ENCODE measurements at places on chromosomes 12 and 14.

DNA sequence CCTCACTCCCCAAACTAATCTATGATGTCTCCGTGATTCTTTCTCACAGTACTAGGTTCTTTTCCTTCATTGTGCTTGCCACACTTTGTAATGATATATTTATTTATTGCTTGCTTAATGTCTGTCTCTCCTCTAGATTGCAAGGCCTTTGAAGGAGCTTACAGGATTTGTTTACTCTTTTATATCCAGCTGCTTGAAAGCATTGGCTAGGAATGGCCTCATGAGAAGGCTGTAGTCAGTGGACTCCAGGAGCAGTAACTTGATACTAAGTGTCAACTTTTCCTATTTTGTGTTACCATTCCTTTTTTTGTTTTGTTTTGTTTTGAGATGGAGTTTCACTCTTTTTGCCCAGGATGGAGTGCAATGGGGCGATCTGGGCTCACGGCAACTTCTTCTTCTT is 7.3 kb upstream of the FAM234B start:
- DNase-seq: no peak

GRCh38 chr14:32472512-32473463 is 143.7 kb downstream of the AKAP6 start:
- DNase-seq: no peak

GRCh38 chr14:96205059-96205977 is 679 bp downstream of the BDKRB2 start:
- no peak for DNase-seq

DNA sequence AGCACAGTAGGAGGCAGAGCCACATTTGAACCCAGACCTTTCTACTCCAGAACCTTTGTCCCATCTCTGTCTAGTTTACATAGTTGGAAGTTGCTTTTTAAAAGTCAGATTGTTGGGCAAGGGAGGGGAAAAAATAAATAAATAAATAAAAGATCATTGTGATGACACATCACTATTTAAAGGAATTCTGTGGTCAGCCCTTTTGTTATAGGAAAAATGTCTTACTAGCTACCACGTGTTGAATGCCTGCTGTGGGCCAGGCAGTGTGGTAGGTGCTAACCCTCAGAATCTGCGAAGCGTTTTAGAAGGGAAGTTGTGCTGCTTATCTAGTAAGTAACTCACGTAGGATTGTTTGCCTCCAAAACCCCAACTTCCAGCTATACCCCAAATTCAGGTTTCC is 62.3 kb downstream of the BHLHE41 start:
- no peak for DNase-seq

GRCh38 chr12:66392266-66392915 is 90.1 kb downstream of the HELB start:
- no peak for DNase-seq

- no peak for DNase-seq
Observed at GRCh38 chr12:68264158-68264855, 10.9 kb upstream of the IL22 start.

GRCh38 chr12:116060764-116061163 is 216.7 kb downstream of the MED13L start:
- no peak for DNase-seq

DNA sequence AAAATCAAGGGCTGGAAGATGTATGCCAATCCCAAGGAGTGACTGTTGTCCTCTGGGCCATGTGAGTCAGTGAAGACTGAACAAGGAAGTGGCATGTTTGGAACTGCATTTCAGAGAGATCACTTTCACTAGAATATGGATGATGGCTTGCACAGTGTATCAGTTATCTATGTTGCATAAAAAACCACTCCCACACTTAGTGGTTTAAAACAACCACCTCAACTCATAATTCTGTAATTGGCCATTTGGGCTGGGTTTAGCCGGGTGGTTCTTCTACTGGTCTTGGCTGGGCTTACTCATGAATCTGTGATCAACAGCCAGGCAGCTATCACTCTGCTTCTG is 15.4 kb downstream of the BDKRB1 start:
- DNase-seq: no peak

- no peak for DNase-seq
Observed at GRCh38 chr14:92844204-92844603, 50.1 kb downstream of the GOLGA5 start.

DNA sequence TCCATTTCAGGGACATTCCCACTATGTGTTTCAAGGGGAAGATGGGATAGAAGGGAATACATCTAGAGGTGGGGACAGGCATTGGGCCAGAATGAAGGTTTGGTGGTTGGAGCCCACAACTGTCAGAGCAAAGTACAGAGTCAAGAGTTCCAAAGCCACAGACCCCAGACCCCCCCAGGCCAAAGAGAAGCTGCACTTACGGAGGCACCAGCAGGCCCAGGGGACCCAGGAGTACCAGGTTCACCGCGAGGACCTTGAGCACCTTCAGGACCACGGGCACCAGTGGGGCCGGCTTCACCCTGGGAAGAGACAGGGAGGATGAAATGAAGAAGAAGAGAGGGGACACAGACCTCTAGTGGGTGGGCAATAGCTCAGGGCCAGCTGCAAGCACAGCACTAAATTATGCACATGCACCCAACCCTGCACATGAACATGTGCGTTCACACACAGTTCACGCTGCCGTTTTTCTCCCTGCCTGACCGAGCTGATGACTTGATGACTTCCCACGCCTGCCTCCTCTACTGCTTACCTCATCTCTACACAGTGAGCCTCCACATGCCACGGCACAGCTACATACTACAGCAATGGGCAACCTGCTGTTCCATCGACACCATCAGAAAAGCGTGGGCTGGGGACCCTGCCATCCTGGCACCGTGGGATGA is 16.7 kb downstream of the COL2A1 start:
- no peak for DNase-seq

DNA sequence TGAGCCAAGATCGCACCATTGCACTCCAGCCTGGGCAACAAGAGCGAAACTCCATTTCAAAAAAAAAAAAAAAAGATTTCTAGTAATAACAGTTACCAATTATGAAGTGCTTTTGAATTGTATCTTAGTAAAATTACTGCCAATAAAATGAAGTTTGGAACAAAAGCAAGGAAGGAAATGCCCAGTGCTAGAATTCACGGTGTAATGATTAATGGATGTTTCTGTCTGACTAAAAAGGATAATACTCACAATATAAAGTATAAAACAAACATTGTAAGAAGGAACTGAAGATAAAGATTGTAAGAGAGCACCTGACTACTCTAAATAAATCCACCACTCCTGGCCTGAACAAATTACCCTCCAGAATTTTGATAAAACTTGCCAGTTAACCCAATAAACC is 4.0 kb downstream of the TMEM116 start:
- DNase-seq: no peak

GRCh38 chr12:10861366-10861765 is 12.1 kb upstream of the PRR4 start:
- DNase-seq: no peak

GRCh38 chr12:64673490-64674169 is 63.3 kb downstream of the RASSF3 start:
- DNase-seq: no peak

- DNase-seq: no peak
Observed at GRCh38 chr12:45568808-45569207, 160.7 kb upstream of the ARID2 start.

- no peak for DNase-seq
Observed at GRCh38 chr12:57775563-57776246, 3.3 kb downstream of the EEF1AKMT3 start.

DNA sequence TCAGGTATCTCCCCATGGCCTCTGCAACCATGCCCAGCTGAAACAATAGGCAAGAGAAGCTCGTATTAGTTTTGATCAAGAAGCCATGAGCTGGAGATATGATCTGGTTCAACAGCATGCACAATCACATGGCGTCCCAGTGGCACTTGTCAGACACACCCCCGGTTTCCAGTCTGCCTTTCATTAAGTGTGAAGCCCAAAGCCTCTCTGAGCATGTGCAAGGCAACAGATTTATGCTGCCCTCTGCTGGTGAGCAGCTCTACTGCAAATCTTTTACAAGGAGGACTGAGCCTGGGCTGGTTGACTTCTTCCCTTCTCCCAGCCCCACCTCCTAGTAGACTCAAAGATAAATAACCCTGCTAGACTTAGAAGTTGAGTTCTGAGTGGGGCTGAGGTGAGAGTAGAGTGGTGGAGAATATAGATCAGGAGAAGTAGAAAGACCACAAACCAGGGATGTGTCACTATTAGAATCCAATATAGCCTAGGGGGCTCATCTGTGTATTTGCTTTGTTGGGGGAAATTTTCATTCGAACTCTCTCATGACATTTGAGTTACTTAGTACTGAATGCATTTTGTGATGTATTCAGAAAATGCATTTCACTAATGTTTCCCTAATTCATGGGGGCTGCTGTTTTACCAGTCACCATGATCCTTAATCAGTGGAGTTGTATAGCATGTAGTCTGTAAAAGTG is 53.7 kb upstream of the MBIP start:
- DNase-seq: peak; percentile 46

GRCh38 chr14:50038398-50039119 is 77.8 kb downstream of the VCPKMT start:
- peak; percentile 43 for DNase-seq

DNA sequence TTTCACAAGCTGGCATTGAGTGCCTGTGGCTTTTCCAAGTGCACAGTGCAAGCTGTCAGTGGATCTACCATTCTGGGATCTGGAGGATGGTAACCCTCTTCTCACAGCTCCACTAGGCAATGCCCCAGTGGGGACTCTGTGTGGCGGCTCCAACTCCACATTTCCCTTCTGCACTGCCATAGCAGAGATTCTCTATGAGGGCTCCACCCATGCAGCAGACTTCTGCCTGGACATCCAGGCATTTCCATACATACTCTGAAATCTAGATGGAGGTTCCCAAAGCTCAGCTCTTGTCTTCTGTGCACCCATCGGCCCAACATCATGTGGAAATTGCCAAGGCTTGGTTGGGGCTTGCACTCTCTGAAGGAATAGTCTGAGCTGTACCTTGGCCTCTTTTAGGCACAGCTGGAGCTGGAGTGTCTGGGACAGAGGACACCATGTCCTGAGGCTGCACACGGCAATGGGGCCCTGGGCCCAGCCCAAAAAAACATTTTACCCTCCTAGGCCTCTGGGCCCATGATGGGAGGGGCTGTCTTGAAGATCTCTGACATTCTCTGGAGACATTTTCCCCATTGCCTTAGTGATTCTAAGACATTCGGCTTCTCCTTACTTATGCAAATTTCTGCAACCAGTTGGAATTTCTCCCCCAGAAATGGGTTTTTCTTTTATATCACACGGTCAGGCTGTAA is 313.3 kb upstream of the SFSWAP start:
- DNase-seq: no peak

DNA sequence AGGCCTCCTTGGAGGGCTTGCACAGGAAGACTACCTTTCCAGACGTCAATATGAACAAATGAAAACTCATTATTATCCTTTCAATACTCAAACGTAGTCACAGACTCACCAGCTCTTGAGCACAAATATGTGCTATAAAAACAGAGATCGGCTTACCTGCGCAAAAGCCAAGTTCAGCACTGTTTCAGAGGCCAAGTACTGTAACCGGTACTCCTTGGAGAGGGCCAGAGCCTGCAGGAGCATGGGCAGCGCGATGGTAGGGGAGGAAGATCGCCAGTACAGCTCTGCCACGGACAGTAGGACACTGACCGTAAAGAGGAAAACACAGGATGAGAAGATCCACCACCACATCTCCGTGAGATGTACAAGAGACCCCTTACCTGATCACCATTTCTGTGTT is 21.6 kb upstream of the CAMKK2 start:
- DNase-seq: no peak

GRCh38 chr14:99554184-99554583 is 49.8 kb downstream of the CCDC85C start:
- no peak for DNase-seq

GRCh38 chr12:131082290-131083194 is 128.8 kb downstream of the ADGRD1 start:
- no peak for DNase-seq

- DNase-seq: no peak
Observed at GRCh38 chr12:87953256-87953860, 75.8 kb downstream of the C12orf50 start.
